ENCODE measurements at places on chromosomes 11 and 22.

GRCh38 chr11:61777234-61778090 is 14.9 kb downstream of the TMEM258 start:
- DNase-seq, result no peak

DNA sequence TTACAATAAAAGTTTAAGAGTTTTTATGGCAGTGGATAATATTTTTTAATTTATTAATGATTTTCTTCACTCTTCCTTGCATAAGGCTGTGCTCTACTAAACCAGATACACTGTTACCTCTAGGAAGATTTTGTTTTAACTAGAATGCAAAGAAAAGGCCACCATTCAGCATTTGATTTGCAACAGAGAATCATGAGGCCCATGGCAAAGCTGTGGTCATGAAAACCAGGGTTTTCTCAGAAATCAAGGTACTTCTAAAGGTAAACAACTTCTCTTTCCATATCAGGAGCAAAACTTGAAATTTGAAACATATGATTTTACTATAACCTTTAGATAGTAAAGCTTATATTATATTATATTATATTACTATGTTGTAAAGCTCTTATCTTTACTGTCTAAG is 94.4 kb downstream of the FAM76B start:
- no peak for DNase-seq

- no peak for DNase-seq
Measured at GRCh38 chr11:102223859-102224258, 93.4 kb upstream of the BIRC3 start.

GRCh38 chr11:72705442-72706365 is 31.5 kb upstream of the PDE2A start:
- DNase-seq, result no peak

- DNase-seq, result no peak
Measured at GRCh38 chr22:31789803-31790202, 36.0 kb downstream of the DEPDC5 start.

DNA sequence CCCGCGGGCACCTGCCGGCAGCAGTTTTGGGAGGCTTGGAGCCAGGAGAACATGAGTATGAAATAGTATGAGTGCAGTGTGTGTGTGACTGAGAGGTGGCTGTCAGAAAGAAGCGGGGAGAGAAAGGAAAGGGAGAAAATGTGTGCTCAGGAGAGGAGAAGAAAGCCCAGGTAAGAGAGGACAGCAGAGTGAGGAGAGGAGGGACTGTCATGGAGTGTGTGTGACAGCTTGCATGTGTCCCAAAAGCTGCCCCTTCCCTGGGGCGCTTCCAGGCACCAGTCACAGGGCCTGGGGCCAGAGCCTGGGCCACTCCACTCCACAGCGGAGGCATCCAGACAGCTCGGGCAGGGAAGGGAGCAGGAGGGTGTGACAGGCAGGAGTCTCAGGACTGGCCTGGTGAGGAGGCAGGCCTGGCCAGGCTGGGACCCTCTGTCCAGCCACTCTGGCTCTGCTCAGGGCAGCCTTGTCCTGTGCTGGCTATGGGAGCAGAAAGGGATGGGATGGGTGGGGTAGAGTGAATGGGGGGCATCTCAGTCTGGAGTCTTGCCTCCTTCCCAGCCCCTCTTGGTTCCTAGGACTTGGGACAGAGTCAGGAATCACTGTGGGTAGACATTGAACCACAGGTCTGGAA is 949 bp downstream of the MMP11 start:
- DNase-seq, result no peak

GRCh38 chr11:35303596-35304385 is 115.6 kb downstream of the SLC1A2 start:
- DNase-seq, result no peak

DNA sequence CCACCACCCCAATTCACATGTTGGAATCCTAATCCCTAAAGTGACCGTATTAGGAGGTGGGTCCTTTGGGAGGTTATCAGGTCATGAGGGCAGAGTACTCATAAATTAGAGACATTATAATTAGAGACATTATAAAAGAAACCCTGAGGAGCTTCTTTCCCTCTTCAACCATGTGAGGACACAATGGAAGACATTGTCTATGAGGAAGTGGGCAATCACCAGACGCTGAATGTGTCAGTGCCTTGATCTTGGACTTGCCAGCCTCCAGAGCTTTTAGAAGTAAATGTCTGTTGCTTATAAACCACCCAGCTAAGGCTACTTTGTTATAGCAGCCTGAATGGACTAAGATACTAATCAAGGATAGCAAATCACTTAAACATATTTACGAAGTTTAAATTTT is 14.8 kb downstream of the GAB2 start:
- no peak for DNase-seq

All from HS-27A (cell line).